ENCODE measurements at places on chromosomes 16 and 17. TPM values are rescaled to one million over a fixed set of nuclear protein-coding genes. Genes with fewer than 3 reads are reported as not detected.

DNA sequence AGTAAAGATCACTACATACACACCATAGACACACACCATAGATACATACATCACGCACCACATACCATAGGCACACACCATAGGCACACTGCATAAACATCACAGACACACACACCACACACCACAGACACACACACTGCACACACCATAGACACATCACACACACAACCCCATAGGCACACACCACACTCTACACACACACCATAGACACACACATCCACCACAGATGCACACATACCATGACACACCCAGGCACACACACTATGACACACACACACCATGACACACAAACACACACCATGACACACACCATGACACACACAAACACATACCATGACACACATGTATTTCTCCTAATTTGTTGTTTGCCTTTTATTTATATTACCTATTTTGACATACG is 14.1 kb downstream of the TBC1D16 start:
- DNase-seq = no peak

- DNase-seq = no peak
Measured at GRCh38 chr16:12881740-12882139, 19.7 kb upstream of the SHISA9 start.

DNA sequence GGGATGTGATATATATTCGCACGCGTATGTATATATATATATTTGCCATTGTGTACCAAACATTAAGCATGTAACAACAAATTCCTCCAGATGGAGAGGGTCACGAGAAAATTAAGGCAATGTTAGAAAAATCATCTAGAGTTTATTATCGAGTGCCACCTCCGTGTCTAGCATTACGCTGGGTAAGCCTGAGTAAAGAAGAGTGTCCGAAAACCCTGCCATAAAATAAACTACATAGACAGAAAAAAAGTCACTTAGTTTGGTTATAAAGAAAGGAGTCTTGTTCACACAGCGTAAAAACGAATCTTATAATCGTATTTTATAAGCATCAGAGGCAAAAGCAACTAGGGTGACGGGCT is 644 bp upstream of the RHOT1 start:
- no peak for DNase-seq

DNA sequence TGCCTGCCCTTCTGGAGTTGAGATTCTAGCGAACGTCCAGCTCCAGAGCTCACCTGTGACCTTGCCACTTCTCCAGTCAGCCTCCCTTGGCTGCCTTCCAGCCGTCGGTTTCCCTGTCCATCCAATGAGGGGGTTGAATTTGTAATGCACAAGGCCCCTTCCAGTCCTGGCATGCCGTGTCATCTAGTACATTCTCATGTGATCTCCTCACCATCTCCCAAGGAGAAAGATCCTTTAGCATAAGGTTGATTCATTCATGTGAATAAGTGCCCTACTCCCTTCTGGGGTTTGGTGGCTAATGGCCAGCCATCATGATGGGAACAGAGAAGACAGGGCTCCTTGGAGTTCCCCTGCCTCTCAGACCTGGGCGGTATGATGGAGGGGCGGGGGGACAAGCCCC is 18.9 kb upstream of the ABCC3 start:
- DNase-seq = no peak

GRCh38 chr17:45038728-45039634 is 12.5 kb downstream of the DCAKD start:
- DNase-seq = no peak

DNA sequence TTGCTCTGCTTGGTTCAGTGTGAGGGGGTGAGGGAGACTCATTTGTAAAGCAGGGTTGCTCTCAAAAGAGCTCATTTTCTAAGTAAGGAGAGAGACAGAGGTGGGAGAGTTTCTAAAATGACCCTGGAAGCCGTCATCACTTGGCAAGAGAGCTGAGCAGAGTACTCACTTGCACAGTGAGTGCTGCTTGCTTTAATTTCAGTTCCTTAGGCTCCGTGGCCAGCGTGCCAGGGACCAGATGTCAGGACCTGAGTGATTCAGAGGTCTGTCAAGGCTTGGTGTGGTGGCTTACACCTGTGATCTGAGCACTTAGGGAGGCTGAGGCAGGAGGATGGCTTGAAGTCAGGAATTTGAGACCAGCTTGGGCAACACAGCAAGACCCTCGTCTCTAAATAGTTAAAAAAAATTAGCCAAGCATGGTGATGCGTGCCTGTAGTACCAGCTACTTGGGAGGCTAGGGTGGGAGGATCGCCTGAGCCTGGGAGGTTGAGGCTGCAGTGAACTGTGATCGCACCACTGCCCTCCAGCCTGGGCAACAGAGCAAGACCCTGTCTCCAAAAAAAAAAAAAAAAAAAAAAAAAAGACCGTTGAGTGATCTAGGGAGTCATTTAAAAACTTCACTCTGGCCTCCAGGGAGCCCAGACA is 10.7 kb downstream of the ZNF205 start:
- DNase-seq = peak; percentile 33

Gene SDR42E2
- total RNA-seq = not detected

Gene CD300LB
- not detected for total RNA-seq

Gene STAC2
- not detected for total RNA-seq

Gene GNPTG
- 52.2 TPM for total RNA-seq

Gene ZCCHC14
- total RNA-seq = 3.0 TPM

Measured in MG63 (cell line).